ENCODE measurements at places on chromosomes 4 and X.

GRCh38 chrX:135354288-135354687 is 45.0 kb downstream of the ETDC start:
- DNase-seq: no peak

GRCh38 chrX:15815779-15816437 is 25.6 kb downstream of the ZRSR2 start:
- no peak for DNase-seq

GRCh38 chrX:70026851-70027200 is 22.9 kb downstream of the AWAT2 start:
- no peak for DNase-seq

GRCh38 chr4:189129044-189129694 is 811.5 kb upstream of the FRG1 start:
- no peak for DNase-seq

DNA sequence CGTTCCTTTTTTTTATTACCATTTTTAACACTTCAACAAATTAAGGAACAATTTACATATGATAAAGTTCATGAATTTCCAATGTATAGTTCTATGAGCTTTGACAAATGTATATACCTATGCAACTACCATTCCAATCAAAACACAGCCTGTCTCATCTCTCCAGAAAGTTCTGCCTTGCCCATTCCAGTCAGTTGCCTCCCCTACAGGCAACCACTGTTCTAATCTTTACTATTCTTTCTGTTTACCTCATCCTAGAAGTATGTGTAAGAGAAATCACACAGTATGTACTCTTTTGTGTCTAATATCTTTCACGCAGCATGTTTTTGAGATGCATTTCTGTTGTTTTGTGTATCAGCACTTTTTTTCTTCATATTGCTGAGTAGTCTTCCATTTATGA is 224.9 kb downstream of the KIT start:
- no peak for DNase-seq

DNA sequence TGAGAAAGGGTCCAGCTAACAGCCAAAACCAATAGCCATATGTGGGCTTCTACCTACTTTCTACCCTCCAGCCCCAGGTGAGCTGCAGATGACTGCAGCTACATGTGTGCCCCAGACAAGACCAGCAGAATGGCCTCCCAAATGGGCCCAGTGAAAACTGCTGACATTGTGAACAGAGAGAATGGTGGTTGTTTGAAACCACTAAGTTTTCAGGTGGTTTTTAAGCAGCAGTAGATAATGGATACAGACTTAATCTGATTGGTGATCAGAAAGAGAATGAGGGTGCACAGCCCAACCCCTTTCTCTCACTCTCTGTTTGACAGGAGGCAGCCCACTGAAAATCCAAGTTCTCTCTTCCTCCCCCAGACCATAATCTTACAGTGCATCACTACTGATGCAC is 42.5 kb upstream of the BBS12 start:
- no peak for DNase-seq

DNA sequence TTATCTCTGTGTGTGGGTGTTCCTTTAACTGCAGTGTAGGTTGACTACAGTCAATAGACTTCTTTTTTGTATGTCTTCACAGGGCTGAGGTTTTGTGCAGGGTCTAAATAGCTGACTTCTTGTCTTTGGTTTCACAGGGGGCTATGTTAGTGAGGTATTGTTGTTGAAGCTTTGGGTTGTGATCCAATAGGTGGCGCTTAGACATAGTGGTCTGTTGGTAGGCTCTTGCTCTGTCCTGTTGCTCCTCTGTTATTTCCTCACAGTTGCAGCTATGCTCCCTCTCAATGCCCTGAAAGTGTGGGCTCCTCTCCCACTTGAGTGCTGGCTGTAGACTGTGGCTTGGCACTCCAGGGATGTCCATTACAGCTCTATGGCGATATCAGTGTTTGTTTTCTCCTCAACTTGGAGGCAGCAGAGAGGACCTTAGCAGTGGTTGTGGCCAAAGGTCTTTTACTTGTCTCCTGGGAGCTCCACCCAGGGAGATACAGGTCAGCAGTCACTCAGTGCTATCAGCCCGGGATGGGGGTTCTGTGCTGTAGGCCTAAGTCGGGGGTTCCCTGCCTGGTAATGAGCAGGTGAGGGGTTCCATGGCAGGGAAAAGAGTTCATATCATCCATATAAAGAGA is 14.0 kb downstream of the POF1B start:
- no peak for DNase-seq

DNA sequence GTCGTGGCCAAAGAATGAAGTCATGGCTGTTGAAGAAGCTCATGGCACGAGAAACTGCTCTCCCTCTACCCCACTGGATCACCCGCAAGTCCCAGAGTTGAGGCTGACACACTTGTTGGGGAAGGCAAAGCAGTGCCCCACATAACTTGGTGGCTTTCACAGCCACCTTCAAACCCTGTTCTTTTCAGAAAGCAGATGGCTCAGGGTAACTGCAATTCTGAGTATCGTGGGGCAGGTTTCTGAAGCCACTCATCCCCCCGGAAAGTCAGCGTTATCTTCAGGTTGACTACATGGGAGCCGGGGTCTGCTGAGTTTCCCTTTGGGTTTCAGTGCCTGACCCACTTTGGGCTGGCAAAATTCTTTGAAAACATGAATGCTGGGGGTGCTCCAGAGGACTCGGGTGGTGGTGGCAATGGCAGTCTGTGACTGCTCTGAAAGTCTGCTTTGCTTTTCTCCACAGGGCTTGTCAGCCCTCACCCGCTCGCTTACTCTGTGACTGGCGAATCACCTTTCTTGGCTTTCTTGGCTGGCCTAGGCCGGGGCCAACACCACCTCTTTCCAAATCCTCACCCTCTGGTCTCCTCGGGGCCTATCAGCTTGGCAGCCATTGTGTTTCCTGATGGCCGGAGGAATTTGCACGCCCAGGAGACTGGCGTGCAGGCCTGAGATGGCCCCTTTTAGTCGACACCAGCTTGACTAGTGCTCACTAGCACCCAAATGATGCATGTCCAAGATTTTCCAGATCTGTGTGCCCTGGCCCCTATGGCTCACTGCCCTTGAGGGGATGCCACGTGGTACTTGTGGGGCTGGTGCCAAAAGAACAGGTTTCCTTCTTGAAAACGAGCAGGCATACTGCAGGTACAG is 7.3 kb downstream of the PPP1R3F start:
- no peak for DNase-seq

GRCh38 chr4:103100691-103101090 is 1.1 kb upstream of the BDH2 start:
- DNase-seq: no peak

DNA sequence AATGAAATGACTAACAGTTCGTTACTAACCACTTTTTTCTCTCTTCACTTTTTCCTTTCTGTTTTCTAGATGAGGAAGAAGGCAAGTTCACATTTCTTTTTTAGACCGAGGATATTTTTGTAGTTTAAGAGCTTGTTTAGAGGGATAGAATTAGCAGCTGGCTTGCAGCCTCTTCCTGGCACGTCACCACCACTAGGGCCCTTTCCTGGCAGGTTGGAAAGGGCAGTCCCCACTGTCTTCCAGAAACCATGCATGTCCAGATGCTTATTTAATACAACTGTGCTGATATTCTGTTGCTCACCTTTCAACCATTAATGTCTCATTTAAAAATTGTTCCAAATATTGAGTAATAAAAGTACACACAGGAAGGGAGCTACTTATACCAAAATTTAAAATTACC is 209.5 kb upstream of the PACRGL start:
- no peak for DNase-seq

- no peak for DNase-seq
Observed at GRCh38 chr4:173254646-173255045, 79.5 kb downstream of the HMGB2 start.

- DNase-seq: no peak
Observed at GRCh38 chrX:119512146-119512800, 44.0 kb downstream of the SLC25A5 start.

GRCh38 chr4:36288731-36289426 is 7.5 kb downstream of the DTHD1 start:
- DNase-seq: no peak

DNA sequence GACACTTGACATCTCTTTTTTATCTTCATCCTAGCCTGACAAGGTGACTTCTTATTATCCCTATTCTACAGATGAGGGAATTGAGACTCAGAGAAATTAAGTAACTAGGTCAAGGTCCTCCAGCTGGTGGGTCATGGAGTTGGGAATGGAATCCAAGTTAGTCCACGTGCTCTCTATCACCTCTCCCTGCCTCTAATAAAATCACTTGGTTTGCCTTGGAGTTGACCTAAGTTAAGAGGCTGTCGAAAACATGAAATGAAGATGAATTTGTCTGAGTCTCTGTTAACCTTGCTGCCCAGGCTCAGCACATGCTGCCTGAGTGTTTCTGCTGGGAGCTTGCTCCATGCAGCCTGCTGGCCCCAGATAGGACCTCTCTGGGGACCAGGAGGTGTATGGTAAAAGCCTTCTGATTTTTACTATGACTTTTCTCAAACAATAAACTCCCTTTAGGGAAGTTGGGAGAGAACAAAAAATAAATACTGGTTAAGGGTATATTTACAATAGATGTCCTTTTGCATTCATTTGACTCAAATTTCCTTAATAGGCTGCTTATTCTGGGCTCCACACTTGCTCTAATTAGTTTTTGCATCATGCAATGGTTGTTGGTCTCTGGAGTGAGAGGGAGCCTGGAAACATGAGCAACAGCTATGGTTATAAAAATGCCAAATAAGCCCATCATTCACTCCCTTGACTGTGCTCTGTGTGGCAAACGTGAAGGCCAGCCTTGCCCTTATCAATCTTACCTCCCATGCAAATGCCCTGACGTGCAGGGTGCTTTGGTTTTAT is 61.6 kb upstream of the DHX15 start:
- no peak for DNase-seq

DNA sequence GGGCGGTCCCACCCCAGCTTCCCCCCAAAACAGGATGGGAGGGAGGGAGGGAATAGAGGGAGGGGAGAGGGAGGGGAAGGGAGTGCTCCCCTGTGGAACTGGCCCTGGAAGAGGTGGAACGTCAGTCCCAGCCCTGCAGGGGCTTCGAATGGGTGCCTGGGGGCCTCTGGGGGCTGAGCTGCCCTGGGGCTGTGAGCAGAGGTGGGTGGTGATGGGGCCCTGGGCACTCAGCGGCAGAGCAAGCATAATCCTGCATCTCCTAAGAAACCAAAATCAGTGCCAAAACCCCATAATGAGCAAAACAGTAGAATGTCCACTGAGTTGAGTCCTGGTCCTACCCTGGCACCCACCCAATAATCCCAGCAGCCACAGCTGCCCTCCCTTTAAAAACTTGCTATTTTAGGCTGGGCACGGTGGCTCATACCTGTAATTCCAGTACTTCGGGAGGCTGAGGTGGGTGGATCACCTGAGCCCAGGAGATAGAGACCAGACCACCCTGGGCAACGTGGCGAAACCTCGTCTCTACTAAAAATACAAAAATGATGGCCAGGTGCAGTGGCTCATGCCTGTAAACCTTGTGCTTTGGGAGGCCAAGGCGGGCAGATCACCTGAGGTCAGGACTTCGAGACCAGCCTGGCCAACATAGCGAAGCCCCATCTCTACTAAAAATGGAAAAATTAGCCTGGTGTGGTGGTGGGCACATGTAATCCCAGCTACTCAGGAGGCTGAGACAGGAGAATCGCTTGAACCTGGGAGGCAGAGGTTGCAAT is 11.1 kb downstream of the DOK7 start:
- DNase-seq: no peak

- no peak for DNase-seq
Observed at GRCh38 chr4:72216539-72217277, 184.9 kb downstream of the NPFFR2 start.

- no peak for DNase-seq
Observed at GRCh38 chr4:21768349-21769310, 179.9 kb downstream of the KCNIP4 start.

GRCh38 chrX:154547245-154548027 is at the start of gene IKBKG:
IKBKG (plus strand) TSS chrX:154547620; CDS start chrX:154552003, 4,383 bp downstream.
- peak; percentile 70 for DNase-seq

GRCh38 chrX:154512879-154513553 is 3.0 kb downstream of the FAM3A start:
- DNase-seq: no peak

GRCh38 chr4:146486565-146486964 is 35.2 kb downstream of the SLC10A7 start:
- no peak for DNase-seq

DNA sequence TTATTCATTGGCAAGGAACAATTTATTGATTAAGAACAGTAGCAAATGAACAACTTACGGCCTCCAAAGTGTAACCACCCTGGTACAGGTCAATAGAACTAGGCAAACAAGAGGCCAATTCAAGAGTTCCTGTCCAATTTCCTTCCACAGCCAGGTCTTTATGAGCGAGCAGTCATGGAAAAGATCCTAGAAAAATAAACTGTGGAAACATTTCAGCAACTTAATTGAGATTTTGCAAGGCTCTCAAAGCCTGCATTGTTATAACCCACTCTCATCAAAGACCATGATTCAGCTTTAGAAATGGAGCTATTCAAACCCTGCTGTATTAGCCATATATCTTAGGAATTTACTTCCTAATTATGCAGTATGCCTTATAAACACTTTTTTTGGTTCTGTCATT is 43.6 kb downstream of the UNC5C start:
- no peak for DNase-seq

GRCh38 chrX:19440713-19441112 is 74.6 kb downstream of the MAP3K15 start:
- DNase-seq: no peak

DNA sequence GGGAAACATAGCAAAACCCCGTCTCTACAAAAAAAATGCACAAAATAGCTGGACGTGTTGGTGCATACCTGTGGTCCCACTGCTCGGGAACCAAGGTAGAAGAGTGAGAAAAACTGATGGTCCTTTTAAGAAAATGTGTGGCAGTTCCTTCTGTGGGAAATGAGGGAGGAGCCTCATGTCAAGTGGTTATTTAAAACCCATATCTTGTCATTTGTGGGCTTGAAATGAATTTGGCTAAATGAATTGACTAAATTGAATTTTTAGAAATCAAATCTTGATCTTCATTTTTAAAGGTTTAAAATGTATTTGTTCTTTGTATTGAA is 16.2 kb upstream of the LAMP2 start:
- DNase-seq: no peak

- DNase-seq: no peak
Observed at GRCh38 chr4:176774852-176775251, 17.9 kb downstream of the VEGFC start.

GRCh38 chr4:116515959-116516358 is 569.4 kb downstream of the TRAM1L1 start:
- no peak for DNase-seq

GRCh38 chrX:121902463-121902862 is 855.1 kb downstream of the GLUD2 start:
- DNase-seq: no peak

DNA sequence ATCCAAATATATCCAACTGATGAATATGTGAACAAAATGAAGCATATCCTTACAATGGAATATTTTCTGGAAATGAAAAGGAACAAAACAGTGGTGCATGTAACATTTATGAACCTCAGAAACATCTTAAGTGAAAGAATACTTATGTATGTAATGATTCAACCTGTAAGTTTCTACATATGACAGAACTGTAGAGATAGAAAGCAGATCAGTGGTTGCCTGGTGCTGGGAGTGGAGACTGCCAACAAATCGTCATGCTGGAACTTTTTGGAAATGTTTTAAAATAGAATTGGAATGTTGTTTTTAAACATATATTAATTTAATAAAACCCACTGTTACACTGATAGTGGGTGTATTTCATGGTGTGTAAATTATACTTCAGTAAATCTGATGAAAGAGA is 667.5 kb downstream of the RAPGEF2 start:
- no peak for DNase-seq

Data from stimulated activated CD4-positive, alpha-beta T cell treated with anti-CD3 and anti-CD28 coated beads, Interleukin-1b, Interleukin-23, amount 100 ng/mL, for 1 hour (primary cell).